ENCODE measurements at places on chromosomes 13 and 19.

DNA sequence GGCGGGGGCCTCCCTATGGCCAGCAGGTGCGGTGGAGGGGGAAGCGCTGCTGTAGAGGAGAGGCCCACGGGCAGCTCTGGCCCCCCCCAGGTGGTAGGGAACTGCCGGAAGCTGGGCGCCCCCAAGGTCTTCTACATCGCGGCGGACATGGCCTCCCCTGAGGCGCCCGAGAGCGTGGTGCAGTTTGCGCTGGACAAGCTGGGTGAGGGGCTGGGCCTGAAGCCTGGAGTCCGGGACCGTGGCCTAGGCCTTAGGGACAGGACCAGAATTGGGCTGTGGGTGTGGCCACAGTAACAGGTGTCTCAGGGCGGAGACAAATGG lies 3.8 kb upstream of the RPL36 start:
- DNase-seq = no peak

DNA sequence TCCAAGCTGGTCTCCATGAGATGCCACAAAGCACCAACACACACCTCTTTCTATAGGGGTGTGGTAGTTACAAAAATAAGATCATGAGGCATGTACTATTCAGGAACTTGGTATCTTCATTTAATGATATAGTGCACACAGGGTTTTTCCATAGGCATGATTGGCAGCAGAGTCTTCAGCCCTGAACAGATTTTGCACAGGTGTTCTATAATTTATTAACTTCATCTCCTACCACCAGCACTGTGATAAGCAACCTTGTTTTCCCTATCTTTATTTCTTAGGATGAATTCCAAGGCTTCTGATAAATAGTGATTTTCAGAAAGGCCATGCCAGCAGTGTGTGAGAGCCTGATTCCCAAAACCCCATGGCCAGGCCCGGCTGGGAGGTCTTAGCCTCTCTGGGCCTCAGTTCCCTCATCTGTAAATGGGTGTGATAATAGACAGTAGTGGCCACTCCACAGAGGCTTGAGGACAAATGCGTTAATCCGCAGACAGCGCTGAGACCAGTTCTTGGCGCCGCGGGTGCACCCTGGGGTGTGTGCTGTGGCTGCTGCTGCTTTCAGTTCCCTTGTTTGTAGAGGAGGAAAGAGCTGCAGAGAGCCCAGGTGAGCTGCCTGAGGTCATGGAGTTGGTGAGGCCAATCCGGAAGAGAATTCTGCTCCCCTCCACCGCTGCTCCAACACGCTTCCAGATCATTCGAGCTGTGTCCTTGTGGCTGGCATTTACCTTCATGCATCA lies 33.1 kb downstream of the DHRS12 start:
- no peak for DNase-seq

GRCh38 chr19:58536852-58537798 lies 6.7 kb upstream of the TRIM28 start:
- DNase-seq = no peak

DNA sequence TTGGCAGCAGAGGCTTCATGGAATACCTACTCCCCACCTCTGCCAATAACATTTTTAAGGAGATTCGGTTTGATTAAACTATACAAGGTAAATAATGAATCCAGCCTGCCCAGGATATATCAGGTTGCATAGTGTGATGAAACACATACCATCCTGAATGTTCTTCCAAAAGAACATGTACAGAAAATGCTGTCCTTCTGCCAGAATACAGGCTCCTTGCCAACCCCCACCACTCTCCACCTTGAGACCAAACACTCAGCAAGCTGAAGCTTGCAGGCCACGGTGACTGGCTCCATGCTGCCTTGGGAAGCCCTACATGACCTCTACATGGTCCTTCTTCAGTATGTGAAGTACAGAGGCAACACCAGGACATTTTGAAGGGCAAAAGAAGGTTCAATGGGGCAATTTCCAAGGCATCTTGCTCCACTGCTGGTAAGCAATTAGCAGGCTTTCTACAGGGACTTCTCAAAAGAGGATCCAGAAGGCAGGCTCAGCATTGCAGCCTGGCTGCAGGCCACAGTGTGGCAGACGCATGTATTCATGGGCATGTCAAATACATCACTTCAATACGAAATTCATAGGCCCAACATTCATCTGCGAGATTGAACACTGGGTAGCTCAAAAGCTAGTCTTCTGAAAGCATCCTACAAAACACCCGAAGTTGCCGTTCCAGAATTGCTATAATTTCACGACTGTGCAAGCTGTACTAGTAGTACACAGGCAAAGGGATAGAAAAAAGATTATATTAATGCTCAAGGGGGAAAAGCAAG lies 62.4 kb upstream of the SERP2 start:
- no peak for DNase-seq

GRCh38 chr19:5973867-5974635 lies 3.9 kb downstream of the RANBP3 start:
- DNase-seq = no peak
